ENCODE measurements at places on chromosomes 5 and 9.

GRCh38 chr9:119367683-119368075 lies 1.6 kb downstream of the BRINP1 start:
- DNase-seq, result no peak

DNA sequence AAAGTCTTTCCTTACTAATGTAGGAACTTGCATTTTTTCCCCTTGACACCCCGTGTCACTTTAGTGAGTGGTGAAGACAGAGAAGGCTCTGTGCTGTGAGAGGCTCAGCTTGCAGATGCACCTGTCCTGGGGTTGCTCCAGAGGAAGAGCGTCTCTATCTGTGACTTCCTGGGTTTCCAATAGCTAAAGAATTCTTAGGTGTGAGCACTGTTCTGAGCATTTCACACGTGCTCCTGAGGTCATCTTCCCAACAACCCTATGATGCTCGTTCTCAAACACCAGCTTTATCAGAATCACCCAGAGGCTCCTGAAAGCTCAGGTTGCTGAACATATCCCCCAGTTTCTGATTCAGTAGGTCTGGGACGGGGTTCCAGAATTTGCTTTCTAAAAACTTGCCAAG lies 6.4 kb upstream of the CTSV start:
- no peak for DNase-seq

DNA sequence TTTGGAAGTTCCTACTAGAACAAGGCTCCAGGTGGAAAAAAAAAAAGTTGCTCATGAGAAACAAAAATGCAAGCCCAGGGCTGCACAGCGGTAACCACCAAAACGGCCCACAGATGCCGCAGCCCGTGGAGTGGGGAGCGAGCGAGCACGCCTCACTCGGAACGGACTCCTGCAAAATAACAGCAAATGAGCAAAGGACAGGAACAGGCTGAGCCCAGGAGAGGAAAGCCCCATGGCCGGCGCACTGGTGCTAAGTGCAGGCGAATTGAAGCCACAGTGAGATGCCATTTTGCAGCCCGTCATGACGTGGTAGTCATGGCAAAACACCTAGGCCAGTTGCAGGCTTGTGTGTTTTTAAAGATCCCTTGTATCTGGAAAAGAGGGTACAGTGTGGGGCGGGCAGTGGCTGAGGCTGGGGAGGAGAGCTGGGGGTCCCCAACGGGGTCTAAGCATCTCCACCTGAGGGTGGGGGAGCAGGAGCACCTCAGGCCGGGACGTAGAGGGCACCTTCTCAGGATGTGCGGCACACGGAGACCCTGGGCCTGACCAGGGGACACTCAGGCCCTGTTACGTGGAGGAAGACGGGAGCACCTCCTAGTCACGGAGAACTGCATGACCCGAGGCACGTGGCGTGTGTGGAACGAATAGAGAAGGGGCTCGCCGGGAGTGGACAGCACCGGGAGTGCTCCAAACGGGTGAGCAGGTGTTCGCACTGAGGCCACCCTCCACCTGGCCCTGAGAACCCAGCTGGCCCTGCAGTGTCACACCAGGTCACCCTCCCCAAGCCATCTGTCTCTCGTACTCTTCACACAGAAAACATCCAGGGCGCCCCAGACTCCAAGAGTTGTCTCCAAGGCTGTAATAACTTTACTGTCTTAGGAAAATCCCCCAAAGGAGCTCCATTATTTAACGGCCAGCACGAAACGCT lies 10.7 kb downstream of the GRM6 start:
- DNase-seq, result no peak

- DNase-seq, result no peak
Measured at GRCh38 chr9:79701651-79702050, 129.9 kb downstream of the TLE4 start.

DNA sequence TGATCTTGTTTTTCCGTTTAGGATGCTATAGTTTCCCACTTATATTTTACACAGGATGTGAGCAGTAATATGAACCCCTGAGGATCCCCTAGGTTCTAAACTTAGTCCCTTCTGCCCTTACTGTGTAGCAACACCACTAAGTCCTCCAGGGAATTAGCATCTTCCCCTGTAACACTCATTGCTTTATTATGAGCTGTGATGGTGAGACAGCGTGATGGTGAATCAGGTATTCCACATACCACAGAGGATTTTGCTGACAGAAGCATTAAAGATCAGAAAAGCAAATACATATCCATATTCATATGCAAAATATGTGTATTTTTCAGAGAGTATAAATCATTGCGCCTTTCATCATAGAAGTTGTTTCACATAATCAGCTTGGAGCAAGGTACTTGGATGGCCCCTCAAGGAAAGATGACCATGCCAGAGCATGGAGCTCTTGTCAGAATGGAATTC lies 317.0 kb downstream of the ICE1 start:
- DNase-seq, result no peak

DNA sequence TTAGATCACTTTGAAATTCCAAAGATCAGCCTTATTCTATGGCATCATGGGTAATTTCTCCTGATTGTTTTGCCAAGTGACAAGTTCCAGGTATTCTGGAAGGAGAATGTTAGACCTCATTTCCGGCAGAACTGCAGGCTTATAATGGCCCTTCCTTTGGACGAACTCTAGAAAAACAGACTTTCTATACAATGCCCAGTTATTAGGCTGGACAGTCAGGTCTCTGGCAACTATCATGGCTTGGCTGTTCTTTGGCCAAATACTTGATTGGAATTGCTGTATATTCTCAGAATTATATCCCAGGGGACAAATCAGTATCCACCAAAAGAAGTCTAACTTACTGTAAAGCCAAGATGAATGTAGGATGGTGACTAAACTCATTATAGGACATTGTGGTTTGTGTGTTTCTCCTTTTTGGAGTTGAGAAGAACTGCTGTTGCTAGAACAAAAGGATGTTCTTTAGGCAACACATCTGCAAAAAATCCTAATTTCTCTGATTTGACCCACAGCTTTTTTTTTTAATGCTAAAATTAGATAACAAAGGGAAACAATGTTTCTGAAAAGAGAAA lies 69.0 kb downstream of the ADAMTSL1 start:
- no peak for DNase-seq

GRCh38 chr5:128477944-128478343 lies 60.1 kb downstream of the FBN2 start:
- DNase-seq, result no peak

DNA sequence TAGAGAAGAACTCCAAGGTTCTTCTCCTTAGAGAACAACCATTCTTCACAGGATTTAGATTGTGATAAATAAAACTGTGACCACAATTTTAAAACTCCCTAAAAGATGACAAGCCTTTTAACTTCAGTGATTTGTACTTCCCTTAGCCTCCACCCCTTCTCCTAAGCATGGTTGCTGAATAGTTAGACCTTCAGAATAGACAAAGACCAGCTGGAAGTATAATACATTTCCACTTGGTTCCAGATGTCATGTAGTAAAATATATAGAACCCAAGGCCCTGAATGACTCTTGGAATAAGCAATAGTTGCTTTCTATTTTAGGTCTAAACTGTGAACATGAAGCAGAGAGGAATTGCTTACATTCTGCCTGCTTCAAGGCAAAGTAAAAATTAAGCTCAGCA lies 208.7 kb downstream of the ARRDC3 start:
- no peak for DNase-seq

GRCh38 chr5:149203921-149204441 lies 62.7 kb downstream of the ABLIM3 start:
- DNase-seq, result no peak
